ENCODE measurements at places on chromosomes 13 and 19.
A peak's percentile ranks its signal among the peaks of the same experiment; 100 is the strongest.

- DNase-seq = no peak
Observed at GRCh38 chr13:48939728-48940127, 36.0 kb upstream of the FNDC3A start.

- DNase-seq = no peak
Observed at GRCh38 chr13:85241060-85241459, 558.2 kb downstream of the SLITRK6 start.

DNA sequence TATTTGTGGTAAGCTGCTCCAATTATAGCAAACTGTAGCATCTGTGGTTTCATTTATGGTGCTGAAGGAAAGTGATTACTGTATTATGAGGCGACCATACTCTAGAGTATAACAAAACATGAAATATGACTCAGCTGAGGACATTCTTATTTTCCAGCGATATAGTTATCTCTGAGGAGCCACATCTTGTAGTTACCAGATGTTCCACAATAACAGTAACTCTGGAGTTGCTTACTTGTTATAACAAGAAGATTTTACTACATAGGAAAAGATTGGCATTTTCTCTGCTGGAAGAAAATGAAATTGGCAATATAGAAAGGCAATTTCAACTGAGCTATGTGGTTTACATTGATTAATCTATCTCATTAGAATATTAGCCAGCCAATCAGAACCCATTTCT lies 1634.2 kb downstream of the PCDH9 start:
- DNase-seq = no peak

- DNase-seq = no peak
Observed at GRCh38 chr19:6925801-6926751, 38.7 kb downstream of the ADGRE1 start.

DNA sequence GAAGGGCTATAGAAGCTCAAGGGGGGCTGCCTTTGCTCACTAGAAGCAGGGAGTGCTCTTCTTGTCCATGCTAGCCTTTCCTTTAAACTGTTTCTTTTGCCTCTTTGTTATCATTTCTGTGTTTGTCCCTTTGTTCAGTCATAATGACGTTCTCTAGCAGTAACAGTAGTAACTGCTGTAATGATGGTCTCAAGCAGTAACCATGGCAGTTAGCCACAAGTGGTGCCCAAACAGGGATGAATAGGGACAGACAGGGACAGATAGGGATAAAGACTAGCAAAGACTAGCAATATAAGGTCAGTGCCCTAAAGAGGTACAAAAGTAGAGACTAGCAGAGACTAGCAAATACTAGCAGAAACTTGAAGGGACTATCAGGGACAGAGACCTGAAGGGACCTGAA lies 869.0 kb upstream of the PRR20A start:
- DNase-seq = no peak

GRCh38 chr19:10517361-10517759 lies at the start of gene S1PR5:
Gene S1PR5, minus strand, starts transcription at chr19:10517447. Its CDS starts 2,436 bp downstream, at chr19:10515011.
- DNase-seq = no peak

GRCh38 chr13:93080587-93080986 lies 146.0 kb upstream of the GPC6 start:
- no peak for DNase-seq

DNA sequence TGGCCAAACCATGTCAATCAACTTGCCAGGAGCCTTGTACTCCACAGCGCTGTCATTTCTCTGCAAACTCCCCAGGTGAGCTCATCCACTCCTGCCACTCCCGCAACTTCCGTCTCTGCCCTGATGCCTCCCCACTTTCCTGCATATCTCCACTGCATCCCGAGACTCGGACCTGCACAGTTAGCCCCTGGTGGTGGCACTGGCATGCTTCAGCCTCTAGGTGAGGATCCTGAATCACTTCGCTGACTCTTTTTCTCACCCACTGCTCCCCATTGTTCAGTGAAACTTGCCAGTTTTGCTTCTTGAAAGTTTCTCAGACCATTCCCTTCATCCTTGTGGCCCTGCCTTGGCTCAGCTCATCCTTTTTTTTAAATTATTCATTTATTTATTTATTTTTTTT lies 3.4 kb upstream of the CTU1 start:
- no peak for DNase-seq

- DNase-seq = no peak
Observed at GRCh38 chr13:101218484-101218883, 197.8 kb downstream of the NALCN start.

- DNase-seq = no peak
Observed at GRCh38 chr13:26327940-26328725, 74.2 kb downstream of the CDK8 start.

- DNase-seq = no peak
Observed at GRCh38 chr13:46355088-46355468, 32.0 kb downstream of the RUBCNL start.

GRCh38 chr13:24288870-24289269 lies 20.5 kb upstream of the C1QTNF9 start:
- DNase-seq = no peak

GRCh38 chr13:33466262-33466661 lies 180.7 kb upstream of the STARD13 start:
- DNase-seq = no peak

DNA sequence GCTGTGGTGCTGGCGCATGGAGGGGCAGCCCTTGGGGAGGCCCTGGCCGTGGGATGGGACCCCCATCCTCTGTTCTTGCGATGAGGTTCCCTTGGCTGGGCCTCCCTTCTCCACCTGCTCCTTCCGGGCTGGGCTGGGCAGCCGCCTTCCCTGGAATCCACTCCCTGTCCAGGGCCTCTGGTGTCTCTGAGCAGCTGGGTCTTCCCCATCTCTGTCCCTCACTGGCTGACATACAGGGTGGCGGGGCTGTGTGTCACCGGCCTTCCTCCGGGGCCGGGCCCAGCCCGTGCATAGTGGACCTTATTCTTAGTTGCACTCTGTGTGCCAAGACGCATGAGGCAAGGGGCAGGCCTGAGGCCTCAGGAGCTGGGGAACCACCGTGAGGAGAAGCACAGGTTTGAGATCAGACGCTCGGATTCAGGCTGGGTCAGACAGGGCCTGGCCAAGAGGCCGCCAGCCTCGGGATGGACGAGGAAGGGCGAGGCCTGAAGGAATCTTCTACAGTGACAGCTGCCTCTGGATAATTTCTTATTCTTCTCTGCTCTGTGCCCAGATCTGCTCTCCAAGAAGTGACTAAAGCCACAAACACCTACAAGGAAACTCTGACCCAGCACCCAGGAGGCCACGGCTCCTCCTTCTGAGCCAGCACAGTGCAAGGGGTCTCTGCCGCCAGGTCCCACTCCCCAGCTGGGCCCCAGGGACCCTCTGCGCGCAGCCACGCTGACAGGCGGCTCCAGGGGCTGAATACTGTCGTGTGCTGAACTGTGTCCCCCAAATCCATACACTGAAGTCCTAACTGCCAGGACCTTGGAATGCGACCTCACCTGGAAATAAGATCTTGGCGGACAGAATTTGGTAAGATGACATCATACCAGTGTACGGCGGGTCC lies 11.0 kb downstream of the SGTA start:
- no peak for DNase-seq

- DNase-seq = no peak
Observed at GRCh38 chr13:32140109-32140508, 108.5 kb downstream of the FRY start.

DNA sequence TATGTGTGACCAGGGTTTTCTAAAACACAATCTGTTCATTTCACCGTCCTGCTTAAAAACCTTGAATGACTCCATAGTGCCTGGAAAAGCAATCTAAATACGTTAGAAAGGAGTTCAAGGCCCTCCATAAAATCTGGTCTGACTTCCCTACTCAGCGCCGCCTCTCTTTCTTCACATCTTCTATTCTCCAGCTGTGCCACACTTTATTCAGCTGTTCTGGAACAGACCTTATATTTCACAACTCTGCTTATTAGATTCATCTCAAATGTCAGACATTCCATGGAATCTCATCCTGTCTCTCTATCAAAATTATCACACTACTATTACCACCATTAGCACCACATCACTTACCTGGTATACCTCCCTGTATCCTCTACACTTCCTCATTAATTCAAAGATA lies 19.8 kb upstream of the SPART start:
- DNase-seq = no peak

DNA sequence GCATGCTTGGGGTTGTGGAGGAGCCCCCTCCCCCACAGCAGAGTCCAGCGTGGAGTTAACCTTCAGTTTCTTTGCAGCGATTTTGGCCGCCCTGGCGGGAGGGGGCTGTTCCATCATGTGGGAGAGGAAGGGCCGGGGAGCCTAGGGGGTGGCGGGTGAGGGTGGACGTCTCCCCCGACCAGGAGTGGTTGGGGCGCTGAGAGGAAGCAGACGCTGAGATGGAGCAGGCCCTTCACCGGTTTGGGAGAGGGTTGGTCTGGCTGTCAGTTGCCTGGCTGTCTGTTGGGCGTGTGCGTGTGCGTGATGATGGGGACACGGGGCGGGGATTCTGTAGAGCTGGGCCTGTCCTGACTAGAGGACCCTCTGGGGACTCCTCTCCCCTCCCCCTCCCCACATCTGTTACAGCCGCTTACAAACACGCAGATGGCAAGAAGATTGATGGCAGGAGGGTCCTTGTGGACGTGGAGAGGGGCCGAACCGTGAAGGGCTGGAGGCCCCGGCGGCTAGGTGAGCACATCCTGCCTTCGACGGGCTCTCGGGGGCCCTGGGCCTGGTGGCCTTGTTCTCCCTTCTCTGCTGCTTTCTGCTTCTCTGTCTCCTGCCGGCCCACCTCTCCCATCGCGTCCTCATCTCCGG lies 9.8 kb upstream of the LIN7B start:
- no peak for DNase-seq

- no peak for DNase-seq
Observed at GRCh38 chr19:2234996-2235380, 1.1 kb downstream of the PLEKHJ1 start.

DNA sequence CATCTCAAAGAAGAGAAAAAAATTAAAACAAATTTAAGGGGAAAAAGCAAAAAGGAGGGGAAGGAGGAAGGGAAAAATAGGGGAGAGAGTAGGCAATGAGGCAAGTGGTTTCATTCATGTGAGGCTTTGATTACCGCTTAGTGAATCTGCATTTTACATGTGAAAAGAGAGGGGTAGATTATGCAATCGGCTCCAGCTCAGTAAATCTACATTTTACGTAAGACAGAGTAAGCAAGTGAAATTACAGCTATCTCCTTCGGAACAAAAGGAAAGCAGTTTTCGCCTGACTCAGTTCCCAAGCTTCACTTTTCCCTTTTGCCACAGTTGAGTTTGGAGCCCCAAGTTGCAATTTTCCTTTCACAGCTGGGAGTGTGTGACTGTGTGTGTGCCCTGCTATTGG lies 16.0 kb upstream of the OLFM2 start:
- DNase-seq = no peak

- no peak for DNase-seq
Observed at GRCh38 chr19:17765069-17765618, 13.9 kb downstream of the FCHO1 start.

- no peak for DNase-seq
Observed at GRCh38 chr13:112117955-112118302, 51.0 kb downstream of the SOX1 start.

- no peak for DNase-seq
Observed at GRCh38 chr19:37007587-37008220, 70.5 kb upstream of the ZNF420 start.

GRCh38 chr19:49340069-49340864 lies 5.1 kb downstream of the CD37 start:
- DNase-seq = no peak

- no peak for DNase-seq
Observed at GRCh38 chr13:48121733-48122132, 26.8 kb upstream of the MED4 start.

DNA sequence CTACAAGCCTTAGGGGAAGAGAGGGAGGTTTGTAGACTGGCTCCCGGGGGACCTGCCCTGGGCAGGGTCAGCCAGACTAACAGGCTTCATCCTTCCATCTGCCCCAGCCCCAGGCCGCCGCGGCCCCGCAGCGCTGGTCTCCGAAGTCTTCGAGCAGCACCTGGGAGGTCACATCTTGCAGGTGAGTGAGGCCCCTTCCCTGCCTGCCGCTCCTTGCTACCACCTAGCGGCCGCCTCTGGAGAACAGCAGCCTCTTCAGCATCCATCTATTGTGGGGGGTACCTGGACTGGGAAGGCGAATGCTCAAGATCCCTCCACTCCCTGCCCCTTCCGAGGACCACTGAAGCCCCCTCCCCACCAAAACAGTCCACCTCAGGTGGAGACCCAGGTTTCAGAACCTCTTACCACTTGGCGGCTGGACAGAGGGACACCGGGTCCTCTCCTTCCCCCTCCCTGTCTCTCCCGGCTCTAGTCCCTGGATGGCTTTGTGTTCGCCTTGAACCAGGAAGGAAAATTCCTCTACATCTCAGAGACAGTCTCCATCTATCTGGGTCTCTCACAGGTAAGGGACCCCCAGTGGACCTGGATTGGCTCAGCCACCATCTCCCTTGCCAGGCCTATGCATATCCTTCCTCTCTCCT lies 12.7 kb downstream of the NPAS1 start:
- DNase-seq = peak; percentile 20

GRCh38 chr13:28532388-28533124 lies 37.6 kb upstream of the FLT1 start:
- no peak for DNase-seq

DNA sequence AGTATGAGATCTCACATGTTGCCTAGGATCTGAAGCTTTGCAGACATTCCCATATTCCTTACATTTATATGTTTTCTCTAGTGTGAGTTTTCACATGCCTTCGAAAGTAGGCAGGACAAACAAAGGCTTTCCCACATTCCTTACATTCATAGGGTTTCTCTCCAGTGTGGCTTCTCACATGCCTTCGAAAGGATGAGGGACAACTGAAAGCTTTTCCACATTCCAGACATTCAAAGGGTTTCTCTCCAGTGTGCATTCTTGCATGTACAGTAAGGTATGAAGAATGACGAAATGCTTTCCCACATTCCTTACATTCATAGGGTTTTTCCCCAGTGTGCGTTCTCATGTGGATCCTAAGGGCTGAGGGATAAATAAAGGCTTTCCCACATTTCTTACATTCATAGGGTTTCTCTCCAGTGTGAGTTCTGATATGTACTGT lies 14.2 kb downstream of the ZNF699 start:
- DNase-seq = no peak

DNA sequence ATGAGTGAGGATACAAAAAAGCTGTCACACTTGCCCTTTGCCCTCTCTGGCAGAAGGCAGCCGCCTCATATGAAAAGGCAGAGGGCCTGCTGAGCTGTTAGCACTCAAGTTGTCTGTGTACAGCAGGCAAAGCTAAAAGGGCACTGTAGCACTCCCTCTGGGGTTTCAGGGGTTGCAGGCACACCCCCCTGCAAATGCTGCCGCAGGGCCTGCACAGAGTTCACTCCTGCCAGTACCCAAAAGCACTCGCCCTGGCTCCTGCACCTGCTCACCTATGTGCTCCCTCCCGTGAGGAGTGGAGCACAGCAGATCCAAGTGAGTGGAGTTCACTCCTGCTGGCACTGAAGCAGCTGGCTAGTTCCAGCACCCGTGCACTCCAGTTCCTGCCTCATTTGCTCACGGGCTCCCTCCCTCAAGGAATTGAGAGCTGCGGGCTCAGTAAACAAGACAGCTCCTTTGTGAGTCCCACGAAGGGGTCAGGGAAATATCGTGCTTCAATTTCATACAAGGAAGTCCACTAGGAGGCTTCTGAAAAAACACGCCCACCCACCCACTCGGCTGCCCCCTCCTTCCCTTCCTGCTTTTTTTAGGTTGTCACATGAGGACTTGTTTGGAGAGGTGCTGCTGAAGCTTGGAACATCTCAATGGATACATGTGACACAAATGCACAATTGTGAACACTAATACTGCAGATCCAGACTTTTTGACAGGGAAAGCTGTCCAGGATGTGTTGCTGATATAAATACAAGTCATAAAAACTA lies 9.9 kb upstream of the RCBTB2 start:
- no peak for DNase-seq

GRCh38 chr19:14027856-14028450 lies at the start of gene RLN3:
Gene RLN3, plus strand, starts transcription at chr19:14028148. Its CDS starts 57 bp downstream, at chr19:14028205.
- no peak for DNase-seq
